ENCODE measurements at places on chromosomes 12 and 14.

DNA sequence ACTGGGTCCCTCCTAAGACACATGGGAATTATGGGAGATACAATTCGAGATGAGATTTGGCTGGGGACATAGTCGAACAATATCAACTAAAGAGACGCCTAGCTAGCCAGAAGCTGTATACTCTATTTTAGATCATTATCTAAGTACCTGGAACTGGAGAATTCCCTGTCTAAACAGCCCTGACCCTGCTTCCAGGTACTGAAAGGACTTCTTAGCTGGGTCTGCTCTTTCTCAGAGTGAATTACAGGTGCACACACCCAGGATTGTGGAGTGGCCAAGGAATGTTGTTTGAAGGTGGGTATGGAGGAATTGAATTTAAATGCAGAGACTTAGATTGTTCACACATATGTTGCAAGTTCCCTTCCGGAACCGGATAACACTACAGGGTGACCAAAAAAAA, 733.0 kb downstream of the RPS29 start:
- DNase-seq, result no peak

GRCh38 chr14:54344445-54344844, 52.4 kb upstream of the CDKN3 start:
- DNase-seq, result no peak

DNA sequence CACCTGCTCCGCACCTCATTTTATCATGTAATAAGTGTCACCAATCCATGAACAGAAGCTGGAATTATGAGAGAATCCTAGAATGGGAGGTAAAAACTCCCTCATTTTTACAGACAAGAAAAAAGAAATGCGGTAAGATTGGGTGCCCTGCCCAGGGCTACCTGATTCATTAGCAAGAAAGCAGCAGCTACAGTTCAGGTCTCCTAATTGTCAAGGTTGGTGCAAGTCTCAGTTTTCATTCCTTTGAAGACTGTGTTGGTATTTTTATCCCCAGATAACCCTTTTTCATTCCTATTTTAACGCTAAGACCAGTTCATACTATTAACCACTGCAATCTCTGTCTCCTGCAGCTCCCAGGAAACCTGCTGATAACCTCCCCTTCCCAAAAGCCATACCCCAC, 6.9 kb downstream of the DUSP6 start:
- no peak for DNase-seq

GRCh38 chr12:27464220-27464554, 17.7 kb downstream of the SMCO2 start:
- no peak for DNase-seq

DNA sequence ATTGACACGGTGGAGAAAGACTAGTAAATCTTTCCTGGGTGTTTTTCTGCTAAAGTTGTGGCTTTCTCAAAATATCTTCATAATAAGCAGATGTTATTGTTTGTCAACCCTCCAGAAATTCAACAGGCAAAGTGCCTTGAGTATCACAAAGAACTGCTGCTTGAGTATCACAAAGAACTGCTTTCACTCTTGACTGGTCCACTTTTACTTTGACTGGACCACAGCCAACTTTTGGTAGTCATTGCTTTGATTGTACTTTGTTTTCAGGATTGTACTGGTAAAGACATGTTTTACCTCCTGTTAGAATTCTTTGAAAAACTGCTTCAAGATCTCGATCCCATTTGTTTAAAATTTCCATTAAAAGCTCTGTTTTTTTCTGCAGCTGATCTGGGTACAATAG, 62.6 kb downstream of the PDZRN4 start:
- DNase-seq, result no peak

DNA sequence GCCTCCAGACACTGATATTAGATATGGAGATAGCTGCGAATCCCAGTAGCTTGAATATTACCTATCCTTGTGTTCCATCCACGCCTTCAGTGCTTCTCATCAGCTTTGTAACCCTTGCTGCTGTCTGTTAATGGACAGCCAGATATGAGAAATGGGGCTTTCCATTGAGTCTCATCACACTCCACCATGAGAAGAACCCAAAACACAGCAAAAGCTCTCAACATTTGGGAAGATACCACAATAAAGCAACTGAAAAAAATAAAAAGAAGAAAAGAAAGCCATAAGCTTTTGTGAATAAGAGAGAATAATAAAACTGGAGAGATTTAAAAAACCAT, 225.4 kb downstream of the GALC start:
- no peak for DNase-seq

DNA sequence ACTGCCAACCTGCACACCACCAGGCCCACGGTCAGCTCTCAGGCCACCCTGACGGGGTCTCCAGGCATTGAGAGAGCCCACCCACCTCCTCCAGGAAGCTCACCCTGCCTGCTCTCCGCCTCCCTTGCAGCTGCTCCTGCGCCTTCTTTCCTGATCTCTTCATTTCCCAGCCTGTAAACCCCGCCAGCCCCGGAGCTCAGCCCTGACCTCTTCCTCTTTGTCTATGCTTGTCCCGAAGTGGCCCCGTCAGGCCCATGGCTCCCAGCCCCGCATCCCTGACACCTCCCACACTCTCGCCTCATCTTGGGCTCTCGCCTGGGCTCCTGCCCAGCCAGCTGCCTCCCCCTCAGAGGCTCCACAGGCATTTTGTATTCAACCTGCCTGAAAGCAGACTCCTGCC, 139.3 kb downstream of the CALM1 start:
- no peak for DNase-seq

DNA sequence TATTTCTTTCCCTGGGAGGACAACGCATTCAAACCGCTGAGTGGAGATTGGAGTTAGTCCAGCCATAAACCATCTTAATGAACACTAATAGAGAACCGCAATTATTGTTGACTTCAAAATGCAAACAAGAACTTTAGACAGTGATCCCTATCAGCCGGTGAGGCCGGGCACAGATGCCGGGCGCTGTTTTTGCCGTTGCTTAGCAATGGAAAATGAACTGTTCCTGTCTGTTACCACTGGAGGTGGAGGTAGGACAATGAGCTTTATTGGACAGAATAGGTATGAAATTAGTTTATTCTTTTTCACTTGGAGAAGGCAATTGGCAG, 216.8 kb downstream of the TTC8 start:
- no peak for DNase-seq

DNA sequence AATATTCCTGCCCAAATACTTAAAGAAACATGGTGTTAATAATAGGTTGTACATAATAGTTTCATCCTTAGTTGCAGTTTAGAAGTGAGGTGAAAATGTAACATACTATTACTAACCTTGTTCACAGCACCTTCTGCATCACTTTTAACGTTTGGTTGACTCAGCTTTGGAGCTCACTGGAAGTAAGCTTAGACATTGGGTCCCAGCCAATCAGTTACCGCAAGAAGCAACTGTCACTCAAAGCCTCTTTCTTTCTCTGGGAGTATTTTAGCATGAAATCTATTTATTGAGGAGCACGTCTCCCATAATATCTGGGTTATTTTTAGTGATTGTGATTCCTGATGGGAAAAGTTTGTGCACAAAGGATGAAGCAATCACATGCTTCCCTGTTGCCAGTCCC, 472.6 kb downstream of the SNAPC1 start:
- DNase-seq, result no peak

- no peak for DNase-seq
Observed at GRCh38 chr12:80195737-80196136, 96.4 kb downstream of the OTOGL start.

DNA sequence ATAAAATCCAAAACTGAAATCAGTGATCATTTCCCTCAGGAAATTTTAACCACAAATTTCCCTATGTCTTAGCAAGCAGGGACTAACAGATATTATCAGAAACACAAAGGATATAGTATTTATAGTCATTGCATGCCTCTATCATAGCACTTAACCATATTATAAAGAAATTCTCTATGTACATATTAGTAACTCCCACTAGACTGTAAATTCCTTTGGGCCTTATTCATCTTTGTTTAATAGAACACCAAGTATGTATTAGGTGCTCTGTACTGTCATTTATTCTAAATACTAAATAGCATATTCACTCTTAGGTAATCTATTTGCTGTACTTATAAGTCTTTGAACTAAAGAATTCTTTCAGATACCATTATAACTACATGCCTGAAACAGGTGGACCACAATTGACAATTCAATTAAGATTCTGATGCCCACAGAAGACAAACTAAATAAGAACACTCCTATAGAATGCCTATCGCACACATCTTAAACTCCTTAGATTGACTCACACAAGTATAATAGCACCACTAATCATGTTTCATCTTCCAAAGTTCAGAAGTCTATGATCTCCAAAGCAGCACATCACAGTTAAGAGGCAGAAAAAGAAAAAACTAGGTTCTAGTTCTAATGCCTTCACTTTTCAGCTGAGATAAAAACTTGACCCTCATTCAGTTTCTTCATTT, 134.1 kb downstream of the FSCB start:
- no peak for DNase-seq

- no peak for DNase-seq
Observed at GRCh38 chr12:13849456-13849855, 131.9 kb downstream of the GRIN2B start.

- DNase-seq, result no peak
Observed at GRCh38 chr12:127396734-127397133, 870.2 kb upstream of the TMEM132C start.

DNA sequence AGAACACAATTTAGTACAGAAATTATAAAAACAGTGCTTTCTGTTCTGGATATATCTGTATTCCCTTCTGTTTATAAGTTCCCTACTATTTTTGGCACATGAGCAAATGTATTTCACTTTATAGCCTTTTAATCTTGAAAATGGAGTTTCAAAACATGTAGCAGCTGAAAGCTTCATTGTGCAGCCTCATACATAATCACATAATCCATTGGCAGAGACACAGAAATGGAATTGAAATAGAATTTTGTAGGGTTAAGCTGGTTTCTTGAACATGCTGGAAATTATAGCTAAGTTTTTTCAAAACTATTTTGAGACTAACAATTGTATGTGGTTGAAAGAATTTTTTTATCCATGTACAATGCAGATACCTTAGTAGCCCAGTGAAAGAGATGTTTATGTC, 614.3 kb upstream of the MDGA2 start:
- DNase-seq, result no peak

- DNase-seq, result no peak
Observed at GRCh38 chr12:9381619-9382018, 173.4 kb upstream of the PZP start.

- no peak for DNase-seq
Observed at GRCh38 chr12:32612658-32613614, 66.2 kb upstream of the DNM1L start.

- DNase-seq, result no peak
Observed at GRCh38 chr14:104339829-104340228, 201.4 kb downstream of the KIF26A start.

GRCh38 chr14:89428546-89429198, 11.6 kb upstream of the FOXN3 start:
- DNase-seq, result no peak

DNA sequence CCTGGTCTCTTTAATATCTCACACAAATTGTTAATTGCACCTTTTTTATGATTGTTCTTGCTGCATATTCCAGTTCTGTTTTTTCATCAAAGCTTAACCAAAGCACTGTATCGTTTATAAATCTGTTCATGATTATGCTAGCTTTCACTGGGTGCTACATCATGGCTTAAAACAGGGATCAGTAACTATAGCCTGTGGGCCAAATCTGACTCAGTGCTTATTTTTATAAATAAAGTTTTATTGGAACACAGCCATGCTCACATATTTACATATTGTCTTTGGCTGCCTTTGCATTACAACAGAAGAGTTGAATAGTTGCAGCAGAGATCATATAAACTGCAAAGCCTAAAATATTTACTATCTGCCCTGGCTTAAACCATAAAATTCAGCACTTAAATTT, 183.4 kb upstream of the NRXN3 start:
- no peak for DNase-seq

DNA sequence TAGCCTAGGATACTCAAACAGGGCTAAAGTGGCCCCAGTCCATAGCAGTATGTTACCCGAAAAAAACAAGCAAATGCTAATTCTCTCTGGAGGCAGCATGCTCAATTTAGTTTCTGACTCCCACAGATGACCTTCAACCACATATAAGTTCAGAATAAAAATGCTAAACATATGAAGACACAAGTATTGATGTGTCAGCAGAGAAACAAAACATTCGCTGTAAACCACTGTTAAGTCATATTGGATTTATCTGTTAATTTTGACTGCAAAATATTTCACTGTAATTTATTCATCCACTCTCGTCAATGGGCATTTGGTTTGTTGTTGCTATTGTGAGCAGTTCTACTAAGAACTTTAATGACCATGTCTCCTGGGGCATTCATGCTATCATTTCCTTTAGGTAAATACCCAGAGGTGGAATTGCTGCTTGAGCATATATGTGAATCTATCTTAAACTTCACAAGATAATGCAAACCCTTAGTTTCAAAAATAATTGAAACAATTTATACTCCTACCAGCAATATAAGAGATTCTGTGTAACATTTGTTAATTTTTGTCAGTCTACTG, 36.5 kb downstream of the WBP11 start:
- no peak for DNase-seq

DNA sequence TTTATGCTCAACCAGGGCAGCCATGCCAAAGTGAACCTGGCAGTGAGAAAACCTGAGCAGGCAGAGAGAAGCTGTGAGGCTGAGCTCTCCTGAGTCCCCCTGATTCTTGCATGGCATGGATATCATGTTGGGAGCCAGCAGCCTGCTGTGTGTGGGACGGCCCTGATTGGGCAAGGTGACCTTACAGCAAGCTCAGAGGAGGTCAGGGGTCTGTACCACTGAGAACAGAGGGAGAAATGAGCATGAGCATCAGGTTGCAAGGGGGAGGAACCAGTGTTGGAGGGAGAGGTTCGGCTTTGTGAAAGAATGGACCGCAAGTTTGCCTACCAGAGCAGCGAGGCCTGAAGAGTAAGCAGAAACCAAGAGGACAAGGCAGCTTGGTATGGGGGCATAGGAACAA, 59.1 kb upstream of the PTGR2 start:
- DNase-seq, result no peak
